ENCODE measurements at places on chromosomes 2 and 18. TPM values are rescaled to one million over a fixed set of nuclear protein-coding genes. Genes with fewer than 3 reads are reported as not detected.

The ST6GAL2 gene
- 5.9 TPM for total RNA-seq

The DSG3 gene
- total RNA-seq = not detected

The MAL gene
- 9.0 TPM for total RNA-seq

The ALPG gene
- 2.4 TPM for total RNA-seq

The MBP gene
- total RNA-seq = 82.6 TPM

The TBC1D8 gene
- total RNA-seq = 14.6 TPM

The TBR1 gene
- total RNA-seq = not detected

The CROCC2 gene
- total RNA-seq = not detected

The ASB18 gene
- not detected for total RNA-seq

The TCF23 gene
- not detected for total RNA-seq

The IKZF2 gene
- total RNA-seq = 1.8 TPM

The PROC gene
- not detected for total RNA-seq

The MOGAT1 gene
- total RNA-seq = not detected

The NR4A2 gene
- 2.2 TPM for total RNA-seq

The CCDC102B gene
- 8.1 TPM for total RNA-seq

The DQX1 gene
- 0.91 TPM for total RNA-seq

The C2orf15 gene
- 0.34 TPM for total RNA-seq

Measured in glutamatergic neuron (in vitro differentiated cells).